ENCODE measurements at places on chromosomes 7 and 10. TPM values are rescaled to one million over a fixed set of nuclear protein-coding genes. Genes with fewer than 3 reads are reported as not detected.

GRCh38 chr7:113113912-113114311 lies 4.4 kb downstream of the SMIM30 start:
- H3K27ac ChIP-seq, result no peak overlapping the region
- no peak overlapping the region for H3K4me3 ChIP-seq
- H3K36me3 ChIP-seq, result peaks cover 14% of the 10 kb centered on the region
- no peak for DNase-seq

DNA sequence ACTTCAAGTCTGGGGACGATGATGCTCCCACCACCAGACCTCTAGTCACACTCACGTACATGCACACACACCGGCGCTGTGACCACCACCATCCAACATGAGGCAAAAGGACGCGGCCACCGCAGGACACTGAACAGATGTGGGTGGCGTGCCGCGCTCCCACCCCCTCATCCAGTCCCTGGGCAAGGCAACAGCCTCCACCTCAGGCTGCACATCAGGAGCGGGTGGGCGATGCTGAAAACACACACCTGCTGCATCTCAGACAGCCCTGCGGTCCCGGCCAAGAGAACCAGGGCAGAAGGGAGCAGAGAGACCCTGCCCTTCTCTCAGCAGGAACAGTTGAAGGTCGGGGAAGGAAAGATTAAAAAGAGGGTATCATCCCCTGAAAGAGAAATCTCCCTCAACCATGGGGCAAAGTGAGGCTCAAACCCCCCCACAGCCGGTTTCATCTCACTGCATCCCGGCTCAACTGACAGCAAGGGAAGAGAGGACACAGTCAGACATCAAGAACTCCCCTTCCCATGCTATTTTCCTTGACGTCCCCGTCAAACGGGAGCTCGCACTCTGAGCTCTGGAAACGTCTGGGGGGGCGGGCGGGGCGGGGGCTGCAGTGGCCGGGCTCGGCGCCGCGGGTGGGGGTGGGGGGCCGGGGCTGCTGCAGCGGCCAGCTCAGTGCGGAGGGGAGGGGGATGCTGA lies 1.1 kb downstream of the CAMK2G start:
- H3K36me3 ChIP-seq, result peaks cover 33% of the 10 kb centered on the region
- peak overlapping the region; percentile 72 for H3K4me3 ChIP-seq
- peaks cover 57% of the 10 kb centered on the region for H3K4me1 ChIP-seq

SPAM1 gene
- total RNA-seq, result not detected

DNA sequence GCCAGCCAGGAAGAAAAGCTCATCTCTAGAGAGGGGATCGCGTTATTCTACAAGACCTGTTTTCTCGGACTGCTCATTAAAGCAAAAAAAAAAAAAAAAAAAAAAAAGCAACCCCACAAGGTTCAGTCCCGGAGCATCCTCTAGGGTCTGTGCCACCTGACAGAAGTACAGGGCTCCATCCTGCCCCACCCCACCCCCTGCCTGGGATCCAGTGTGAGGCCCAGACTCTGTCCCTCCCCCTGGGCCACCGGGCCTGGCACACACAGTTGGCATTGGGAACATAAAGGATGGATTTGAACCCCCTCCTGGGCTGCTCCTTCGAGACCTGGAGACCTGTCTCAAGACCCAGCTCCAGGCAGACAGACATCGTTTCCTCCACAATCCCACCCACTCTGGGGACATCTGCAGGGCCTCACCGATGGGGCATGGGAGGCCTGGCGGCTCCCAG lies 688 bp downstream of the ORAI2 start:
- peak overlapping the region; percentile 84 for H3K4me3 ChIP-seq
- peaks cover 4% of the 10 kb centered on the region for H3K36me3 ChIP-seq
- no peak for DNase-seq
- H3K4me1 ChIP-seq, result peaks cover 30% of the 10 kb centered on the region
- H3K27ac ChIP-seq, result peak overlapping the region; percentile 83

VPS26A gene
- 51.2 TPM for total RNA-seq

GRCh38 chr10:20995123-20995987 lies 98.2 kb upstream of the NEBL start:
- H3K4me3 ChIP-seq, result no peak overlapping the region
- DNase-seq, result no peak
- H3K27ac ChIP-seq, result no peak overlapping the region
- H3K4me1 ChIP-seq, result peaks cover 4% of the 10 kb centered on the region

- no peak overlapping the region for H3K4me3 ChIP-seq
- no peak for DNase-seq
- peak overlapping the region; percentile 51 for H3K27ac ChIP-seq
- no peaks in the 10 kb centered on the region for H3K36me3 ChIP-seq
These were observed 35.9 kb downstream of the SVIL start for GRCh38 chr10:29598851-29599311.

GRCh38 chr10:44983895-44984278 lies 5.3 kb upstream of the DEPP1 start:
- H3K4me3 ChIP-seq, result no peak overlapping the region
- no peak for DNase-seq
- H3K36me3 ChIP-seq, result peaks cover 35% of the 10 kb centered on the region
- H3K27ac ChIP-seq, result peak overlapping the region; percentile 72
- H3K27me3 ChIP-seq, result no peaks in the 10 kb centered on the region

GRCh38 chr7:132321387-132321786 lies 254.9 kb downstream of the PLXNA4 start:
- H3K4me1 ChIP-seq, result peaks cover 8% of the 10 kb centered on the region
- no peak overlapping the region for H3K4me3 ChIP-seq
- no peak for DNase-seq
- H3K27me3 ChIP-seq, result peaks cover 10% of the 10 kb centered on the region
- H3K36me3 ChIP-seq, result no peaks in the 10 kb centered on the region

DNA sequence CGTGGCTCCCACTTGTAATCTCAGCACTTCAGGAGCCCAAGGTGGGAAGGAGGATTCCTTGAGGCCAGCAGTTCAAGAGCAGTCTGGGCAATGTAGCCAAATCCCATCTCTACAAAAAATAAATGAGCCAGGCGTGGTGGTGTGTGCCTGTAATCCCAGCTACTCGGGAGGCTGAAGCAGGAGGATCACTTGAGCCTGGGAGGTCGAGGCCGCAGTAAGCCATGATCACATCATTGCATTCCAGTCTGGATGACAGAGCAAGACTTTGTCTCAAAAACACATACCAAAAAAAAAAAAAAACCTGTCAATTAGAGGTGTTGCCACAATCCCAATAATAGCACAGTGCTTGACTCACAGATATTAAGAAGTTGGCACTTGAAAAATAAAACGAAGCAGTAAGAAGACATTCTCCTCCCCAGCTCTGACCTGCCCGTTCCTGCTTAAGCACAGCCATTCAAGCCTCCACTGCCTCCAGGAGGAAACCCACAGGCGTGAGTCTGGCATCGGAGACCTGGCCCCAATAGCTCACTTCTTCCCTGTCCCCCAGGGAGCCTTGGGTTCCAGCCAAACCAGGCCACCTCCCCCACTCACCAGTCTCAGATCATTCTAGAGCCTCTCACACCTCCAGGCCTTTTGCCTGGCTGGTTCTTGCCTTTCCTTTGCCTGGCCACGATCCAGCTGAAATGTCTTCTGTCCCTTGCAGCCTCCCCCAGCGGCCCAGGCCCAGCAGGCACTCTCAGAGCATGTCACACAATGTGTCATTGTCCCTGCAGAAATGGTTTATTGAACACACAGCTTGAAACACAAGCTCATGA lies 45.3 kb upstream of the GTF2I start:
- peaks cover 5% of the 10 kb centered on the region for H3K4me1 ChIP-seq
- no peaks in the 10 kb centered on the region for H3K27me3 ChIP-seq
- H3K27ac ChIP-seq, result peak overlapping the region; percentile 53
- H3K36me3 ChIP-seq, result no peaks in the 10 kb centered on the region
- no peak overlapping the region for H3K4me3 ChIP-seq

GRCh38 chr7:50185951-50186682 lies 93.1 kb upstream of the ZPBP start:
- H3K36me3 ChIP-seq, result no peaks in the 10 kb centered on the region
- no peak overlapping the region for H3K27ac ChIP-seq
- H3K4me1 ChIP-seq, result no peaks in the 10 kb centered on the region
- H3K27me3 ChIP-seq, result no peaks in the 10 kb centered on the region

DNA sequence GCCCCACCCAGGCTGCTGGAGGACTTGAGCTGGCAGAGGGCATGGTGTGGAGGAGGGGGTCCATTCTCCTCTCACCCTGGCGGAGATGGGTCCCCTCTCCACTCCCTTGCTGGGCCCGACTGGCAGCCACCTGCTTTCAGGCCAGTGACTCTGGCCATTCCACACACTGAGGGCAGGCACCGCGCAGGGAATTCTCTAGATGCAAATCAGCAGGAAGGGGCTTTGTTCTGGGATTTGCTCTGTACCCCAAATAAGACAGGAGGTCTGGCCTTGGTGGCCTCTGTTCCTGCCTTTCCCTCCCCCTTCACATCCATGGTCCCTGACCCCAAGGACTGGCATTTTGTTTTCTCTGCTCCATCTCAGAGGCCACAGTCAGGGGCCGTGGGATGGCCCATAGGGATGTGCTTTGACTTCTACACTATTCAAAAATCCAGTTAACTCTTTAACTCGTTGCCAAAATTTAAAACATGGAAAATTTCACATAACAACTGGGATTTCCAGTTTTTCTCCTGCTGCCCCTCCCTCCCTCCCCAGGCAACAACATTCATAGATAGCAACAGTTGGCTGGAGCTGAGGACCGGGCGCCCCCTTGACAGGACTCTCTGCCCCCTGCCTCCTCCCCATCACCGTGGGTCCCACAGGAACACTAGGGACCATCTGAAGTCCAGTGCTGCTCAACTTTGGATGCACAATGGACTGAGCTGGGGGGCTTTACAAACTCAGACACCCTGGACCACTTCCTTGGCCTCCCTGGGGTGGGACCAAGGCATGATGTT lies 33.9 kb downstream of the PPIF start:
- DNase-seq, result peak; percentile 29
- no peak overlapping the region for H3K4me3 ChIP-seq
- H3K27ac ChIP-seq, result peak overlapping the region; percentile 67
- peaks cover 29% of the 10 kb centered on the region for H3K4me1 ChIP-seq
- H3K36me3 ChIP-seq, result peaks cover 11% of the 10 kb centered on the region
- no peaks in the 10 kb centered on the region for H3K27me3 ChIP-seq

GDF2 gene
- total RNA-seq, result not detected

DNA sequence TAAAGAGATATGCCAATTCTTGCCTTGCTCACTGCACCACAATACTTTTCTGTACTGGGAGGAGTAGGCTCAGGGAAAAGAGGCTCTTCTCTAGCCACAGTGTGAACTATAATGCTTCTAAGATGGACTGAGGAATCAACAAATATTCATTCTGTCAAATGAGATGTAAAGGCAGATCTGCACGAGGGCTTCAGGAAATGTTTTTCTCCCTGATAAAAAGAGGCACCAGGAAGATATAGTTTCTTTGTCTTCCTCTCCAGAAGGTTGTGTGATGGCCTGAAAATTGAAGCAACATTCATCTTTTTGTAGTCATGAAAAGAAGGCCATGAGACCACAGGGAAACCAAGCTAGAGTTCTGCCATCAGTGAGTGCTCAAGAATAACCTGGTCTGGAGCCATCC lies 79.1 kb upstream of the NME8 start:
- no peaks in the 10 kb centered on the region for H3K36me3 ChIP-seq
- H3K4me1 ChIP-seq, result no peaks in the 10 kb centered on the region
- no peaks in the 10 kb centered on the region for H3K27me3 ChIP-seq
- H3K27ac ChIP-seq, result no peak overlapping the region
- no peak overlapping the region for H3K4me3 ChIP-seq
- no peak for DNase-seq

DNA sequence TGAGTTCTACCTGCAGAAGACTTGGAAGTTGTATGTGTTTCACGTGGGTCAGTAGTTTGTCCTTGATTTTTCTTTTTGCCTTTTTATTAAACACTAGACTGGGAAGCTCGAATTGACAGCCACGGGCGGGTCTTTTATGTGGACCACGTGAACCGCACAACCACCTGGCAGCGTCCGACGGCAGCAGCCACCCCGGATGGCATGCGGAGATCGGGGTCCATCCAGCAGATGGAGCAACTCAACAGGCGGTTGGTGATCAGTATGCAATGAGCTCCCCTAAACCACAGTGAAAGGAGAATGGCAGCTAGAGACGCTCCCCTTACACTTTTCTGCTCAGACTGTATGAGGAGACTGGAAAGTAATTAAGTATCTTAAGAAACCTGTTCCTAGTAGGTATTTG lies 126.7 kb upstream of the STK17A start:
- no peaks in the 10 kb centered on the region for H3K27me3 ChIP-seq
- no peaks in the 10 kb centered on the region for H3K4me1 ChIP-seq
- H3K36me3 ChIP-seq, result no peaks in the 10 kb centered on the region

- H3K4me3 ChIP-seq, result no peak overlapping the region
- H3K4me1 ChIP-seq, result no peaks in the 10 kb centered on the region
- DNase-seq, result no peak
- no peaks in the 10 kb centered on the region for H3K27me3 ChIP-seq
- no peak overlapping the region for H3K27ac ChIP-seq
These were observed 167.0 kb downstream of the SFMBT2 start for GRCh38 chr10:7243873-7244272.

LEP gene
- total RNA-seq, result not detected

TET1 gene
- 1.8 TPM for total RNA-seq

DNA sequence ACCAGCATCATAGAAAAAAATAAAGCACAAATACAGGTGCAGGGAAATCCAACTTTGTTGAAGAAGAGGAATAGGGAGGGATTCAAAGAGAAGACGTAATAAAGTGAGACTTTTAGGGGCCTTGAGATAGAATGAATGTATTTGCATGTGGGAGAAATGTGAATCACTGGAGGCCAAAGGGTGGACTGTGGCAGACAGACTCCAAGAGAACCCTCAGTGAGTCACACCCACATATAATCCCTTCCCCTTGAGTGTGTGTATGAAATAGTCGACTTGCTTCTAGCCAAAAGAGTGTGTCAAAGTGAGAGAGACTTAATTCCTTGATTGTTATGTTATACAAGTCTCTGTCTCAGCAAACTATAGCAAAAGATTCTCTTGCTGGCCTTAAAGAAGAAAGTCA lies 101.3 kb upstream of the GHITM start:
- H3K27ac ChIP-seq, result no peak overlapping the region
- no peaks in the 10 kb centered on the region for H3K36me3 ChIP-seq
- no peaks in the 10 kb centered on the region for H3K27me3 ChIP-seq
- no peaks in the 10 kb centered on the region for H3K4me1 ChIP-seq

GRCh38 chr10:130560116-130560515 lies 423.9 kb downstream of the GLRX3 start:
- H3K4me1 ChIP-seq, result no peaks in the 10 kb centered on the region
- H3K27me3 ChIP-seq, result no peaks in the 10 kb centered on the region
- DNase-seq, result no peak
- H3K36me3 ChIP-seq, result no peaks in the 10 kb centered on the region

SLC26A4 gene
- total RNA-seq, result 1.0 TPM

PRF1 gene
- 29.5 TPM for total RNA-seq

GRCh38 chr7:148699024-148699781 lies 500 bp downstream of the CUL1 start:
- peaks cover 43% of the 10 kb centered on the region for H3K4me1 ChIP-seq
- no peaks in the 10 kb centered on the region for H3K36me3 ChIP-seq
- peak; percentile 82 for DNase-seq
- no peaks in the 10 kb centered on the region for H3K27me3 ChIP-seq

FKBP14 gene
- total RNA-seq, result 11.7 TPM
